Mammary epithelial cell (primary cell): ENCODE measurements at places on chromosomes 2 and 18. TPM values are rescaled to one million over a fixed set of nuclear protein-coding genes. Genes with fewer than 3 reads are reported as not detected.

Gene MYCN
- not detected in 2 replicates for total RNA-seq

Gene TMEM127
- total RNA-seq: 43.8 TPM

Gene KCNS3
- 0.94 and 2.5 TPM in 2 replicates for total RNA-seq

Gene DGKD
- total RNA-seq: 17.1 and 20.6 TPM in 2 replicates

Gene GDF7
- total RNA-seq: under 0.01 TPM

Gene BOLL
- not detected in 2 replicates for total RNA-seq

Gene TOGARAM2
- total RNA-seq: not detected

Gene DSG4
- total RNA-seq: 0.28 TPM in 1 of 2 replicates, not detected in the other

Gene GPR55
- total RNA-seq: not detected in 2 replicates

Gene AMER3
- total RNA-seq: not detected

Gene RFX8
- total RNA-seq: 0.69 and 0.82 TPM in 2 replicates

DNA sequence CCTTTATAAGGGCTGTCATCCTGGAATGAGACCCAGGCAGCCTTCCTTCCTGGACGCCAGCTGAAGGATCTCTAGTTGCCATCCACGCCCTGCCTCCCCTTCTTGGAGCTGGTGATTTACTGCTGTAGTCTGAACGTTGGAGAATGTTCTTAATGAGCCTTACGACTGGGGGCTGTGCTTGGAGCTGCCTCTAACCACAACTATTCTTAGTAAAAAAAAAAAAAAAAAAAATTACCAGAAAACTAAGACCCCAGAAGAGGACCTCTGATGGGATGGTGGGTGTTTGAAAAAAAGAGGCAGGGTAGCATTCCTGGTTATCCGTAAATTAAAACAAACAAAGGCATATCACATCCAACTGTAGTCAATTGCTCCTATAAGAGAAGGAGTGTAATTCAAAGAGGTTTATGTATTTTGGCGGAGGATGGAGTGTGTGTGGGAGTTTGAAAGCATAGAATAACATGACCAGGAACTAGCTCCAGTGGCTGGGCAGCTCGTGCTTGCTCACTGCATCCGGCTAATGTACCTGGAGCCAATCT, 105.4 kb downstream of the QPCT start:
- DNase-seq: no peak

DNA sequence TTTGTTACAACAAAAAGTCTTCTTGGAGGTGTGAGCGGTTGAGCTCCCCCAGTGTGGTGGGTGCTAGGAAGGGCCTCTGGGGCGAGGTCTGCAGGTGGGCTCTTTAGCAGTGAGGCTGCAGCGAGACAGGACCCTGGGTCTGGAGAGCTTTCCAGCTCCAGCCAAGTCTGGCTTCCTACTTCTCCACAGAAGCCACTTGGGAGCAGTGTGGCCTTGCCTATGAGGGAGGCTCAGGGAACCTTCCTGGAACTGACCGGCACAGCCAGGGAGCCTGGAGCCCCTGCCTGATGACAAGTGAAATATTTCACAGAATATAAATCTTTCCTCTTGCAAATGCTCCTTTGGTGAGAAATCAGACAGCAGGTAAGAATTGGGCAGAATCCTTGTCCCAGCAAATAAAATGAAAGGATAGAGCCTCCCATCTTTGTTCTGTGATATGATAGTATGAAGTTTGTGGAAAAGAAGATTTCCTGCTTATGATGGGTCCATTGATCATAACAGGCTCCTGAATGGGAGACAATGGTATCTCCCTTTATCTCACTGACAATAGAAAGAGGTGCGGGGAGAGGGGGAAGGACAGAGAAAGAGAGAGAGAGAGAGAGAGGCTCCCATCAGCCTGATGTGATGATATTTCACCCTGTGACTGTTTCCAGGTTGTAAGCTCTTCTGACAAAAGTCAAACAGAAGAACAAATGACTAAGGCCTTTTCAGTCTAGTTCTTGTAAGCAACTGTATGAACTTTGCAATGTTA, 289.8 kb upstream of the SPRED2 start:
- peak; percentile 9 for DNase-seq

- DNase-seq: peak; percentile 14
These were observed 46.8 kb upstream of the FAM98A start for GRCh38 chr2:33645861-33646260.

GRCh38 chr18:10671441-10671840, 145.6 kb downstream of the NAPG start:
- DNase-seq: no peak

GRCh38 chr18:3864669-3865298, 414.8 kb downstream of the TGIF1 start:
- no peak for DNase-seq

GRCh38 chr2:127429291-127429690, 11.1 kb downstream of the PROC start:
- no peak for DNase-seq

GRCh38 chr18:62587689-62588088, 64.9 kb downstream of the ZCCHC2 start:
- DNase-seq: no peak

DNA sequence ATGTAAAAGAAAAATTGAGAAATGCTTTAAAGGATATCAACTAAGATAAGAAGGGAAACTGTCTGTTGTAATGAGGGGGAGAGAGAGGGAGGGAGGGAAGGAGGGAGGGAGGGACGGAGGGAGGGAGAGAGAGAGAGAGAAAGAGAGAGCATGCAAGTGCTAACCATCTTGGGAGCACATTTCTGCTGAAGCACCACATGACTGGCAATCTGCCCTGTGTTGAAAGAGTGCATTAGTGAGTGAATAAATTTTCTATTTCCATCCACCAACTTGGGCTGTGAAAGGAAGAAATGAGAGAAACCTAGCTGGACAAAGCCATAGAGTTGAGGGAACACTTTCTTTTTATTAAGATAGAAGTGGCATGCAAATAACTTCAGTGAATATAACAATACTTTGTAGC, 110.7 kb downstream of the TMX3 start:
- no peak for DNase-seq

DNA sequence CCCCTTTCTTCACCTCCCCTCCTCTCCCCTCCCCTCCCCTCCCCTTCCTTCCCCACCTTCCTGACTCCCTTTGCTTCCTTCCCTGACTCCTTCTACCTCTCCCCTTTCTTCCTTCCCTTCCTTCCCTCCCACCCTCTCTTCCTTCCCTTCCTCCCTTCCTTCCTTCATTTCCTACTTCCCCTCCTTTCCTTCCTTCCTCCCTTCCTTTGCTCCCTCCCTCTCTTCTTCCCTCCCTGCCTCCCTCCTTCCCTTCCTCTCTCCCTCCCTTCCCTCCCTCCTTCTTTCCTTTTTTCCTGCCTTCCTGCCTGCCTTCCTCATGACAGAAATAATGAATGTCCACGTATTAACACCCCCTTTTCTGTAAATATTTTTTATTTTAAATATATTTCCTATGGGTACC, 260.2 kb downstream of the ZNF407 start:
- no peak for DNase-seq

GRCh38 chr2:109079590-109079989, 49.4 kb upstream of the SH3RF3 start:
- no peak for DNase-seq

DNA sequence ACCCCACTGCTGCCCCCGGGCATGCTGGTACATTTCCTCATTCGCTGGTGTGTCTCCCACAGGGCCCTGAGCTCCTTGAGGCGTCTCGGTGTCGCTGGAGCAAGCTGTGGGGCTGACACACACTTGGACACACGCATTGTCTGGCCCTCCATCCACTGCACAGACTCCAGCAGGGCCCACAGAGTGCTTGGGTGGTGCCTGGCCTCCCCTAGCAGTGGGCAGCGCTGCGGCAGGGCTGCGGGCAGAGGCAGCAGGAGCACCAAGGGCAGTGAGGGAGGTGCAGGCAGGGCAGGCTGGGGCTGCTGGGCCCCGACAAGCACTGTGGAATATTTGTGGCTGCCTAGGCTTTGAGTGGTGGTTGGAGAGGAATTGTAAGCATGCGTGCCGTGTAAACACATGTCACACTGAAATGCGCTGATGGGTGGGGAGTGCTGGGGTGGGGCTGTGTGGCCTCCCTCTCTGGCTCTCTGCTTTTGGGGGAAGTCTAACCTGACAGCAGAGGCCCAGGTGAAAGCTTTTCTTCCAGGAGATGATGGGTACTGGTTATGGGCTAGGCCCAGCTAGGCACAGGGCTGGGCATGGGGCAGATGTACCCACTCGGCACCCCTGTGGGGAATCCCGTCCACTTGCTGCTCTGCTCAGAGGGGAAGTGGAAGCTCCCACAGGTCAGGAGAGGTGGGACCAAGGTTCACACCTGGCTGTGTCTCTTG, 55.5 kb upstream of the HS6ST1 start:
- DNase-seq: peak; percentile 63

- no peak for DNase-seq
These were observed 775 bp downstream of the WDR12 start for GRCh38 chr2:202910698-202911097.

DNA sequence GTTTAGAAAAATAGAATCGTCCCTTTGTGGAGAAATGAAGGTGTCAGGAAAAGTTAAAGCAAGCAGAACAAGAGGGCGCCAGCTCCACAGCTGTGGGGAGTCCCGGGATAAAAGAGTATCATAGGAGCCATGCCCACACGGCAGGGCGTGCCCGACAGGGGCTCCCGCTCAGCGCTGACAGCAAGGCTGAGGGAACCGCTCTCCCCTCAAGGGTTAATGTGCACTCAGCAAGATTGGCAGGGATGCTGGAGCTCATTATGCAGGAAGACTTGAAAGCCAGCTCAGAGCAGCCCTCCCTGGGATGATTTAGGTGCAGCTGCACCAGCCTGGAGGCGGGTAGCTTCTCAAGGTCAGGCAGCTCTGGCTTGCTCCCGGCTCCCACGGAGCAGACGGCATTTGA, 500.2 kb downstream of the EIPR1 start:
- DNase-seq: no peak

GRCh38 chr2:27249159-27249890, 13.5 kb downstream of the SLC30A3 start:
- no peak for DNase-seq

DNA sequence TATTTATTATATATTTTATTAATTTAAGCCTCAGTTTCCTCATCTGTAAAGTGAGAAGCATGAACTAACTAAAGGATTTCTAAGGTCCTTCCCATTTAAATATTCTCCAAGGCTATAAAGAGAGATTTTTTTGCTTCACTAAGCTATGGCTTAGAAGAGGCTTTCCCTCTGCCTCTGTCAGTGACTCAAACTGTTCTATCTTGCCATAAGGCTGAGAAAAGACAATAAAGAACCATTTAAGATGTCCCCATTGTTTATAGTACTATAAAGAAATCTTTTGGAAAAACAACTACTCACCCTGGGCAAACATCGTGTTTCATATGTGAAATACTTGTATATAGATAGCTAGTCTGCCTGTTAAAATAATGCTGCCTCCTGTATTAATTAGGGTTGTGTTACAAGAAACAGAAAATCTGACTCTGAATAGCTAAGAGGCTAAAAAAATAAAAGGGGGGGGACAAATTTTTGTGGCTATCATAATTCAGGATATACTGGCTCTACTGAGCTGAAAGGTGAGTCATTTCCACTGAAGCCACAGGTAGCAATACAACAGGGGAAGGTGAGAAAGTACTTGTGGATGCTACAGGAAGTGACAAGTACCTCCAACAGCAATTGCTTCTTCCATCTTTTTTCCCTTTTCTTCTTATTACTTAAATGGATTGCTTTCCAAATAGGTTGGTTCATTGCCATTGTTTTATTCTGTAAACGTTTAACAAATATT, 25.4 kb downstream of the EPHA4 start:
- DNase-seq: peak; percentile 79

DNA sequence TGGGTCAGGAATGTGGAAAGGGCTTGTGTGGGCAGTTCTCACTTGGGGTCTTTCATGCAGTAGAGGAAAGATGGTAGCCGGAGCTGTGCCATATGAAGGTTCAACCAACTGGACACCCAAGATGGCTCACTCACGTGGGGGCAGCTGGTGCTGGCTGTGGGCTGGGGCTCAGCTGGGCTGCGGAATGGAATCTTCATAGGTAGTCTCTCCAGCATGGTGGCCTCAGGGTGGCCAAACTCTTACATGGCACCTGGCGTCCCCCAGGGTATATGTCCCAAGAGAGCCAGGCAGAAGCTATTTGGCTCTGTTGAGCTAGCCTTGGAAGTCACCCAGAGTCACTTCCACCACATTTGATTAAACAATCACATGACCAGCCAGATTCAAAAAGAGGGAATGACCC, 163.1 kb upstream of the KLHL29 start:
- DNase-seq: no peak

- no peak for DNase-seq
These were observed 37.8 kb upstream of the RBM44 start for GRCh38 chr2:237760506-237761502.

DNA sequence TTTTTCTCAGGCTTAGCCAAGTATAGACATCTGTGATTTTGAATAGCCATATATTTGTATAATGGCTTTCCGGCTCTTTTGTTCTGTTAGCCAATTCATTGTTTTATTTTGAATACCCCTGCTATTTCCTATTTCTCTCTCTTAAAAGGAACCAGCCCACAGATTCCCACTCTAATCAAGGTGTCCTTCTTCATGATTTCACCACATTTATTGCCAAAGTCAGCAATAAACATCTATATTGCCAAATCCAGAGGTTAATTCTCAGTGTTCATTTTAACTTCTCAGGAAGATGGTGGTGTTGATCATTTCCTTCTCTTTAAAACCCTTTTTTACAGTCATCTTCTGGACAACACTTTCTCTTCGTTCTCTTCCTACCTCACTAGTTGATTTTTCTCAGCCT, 13.1 kb upstream of the ITPRID2 start:
- no peak for DNase-seq

- no peak for DNase-seq
These were observed 62.1 kb upstream of the DOCK10 start for GRCh38 chr2:225104321-225104720.

DNA sequence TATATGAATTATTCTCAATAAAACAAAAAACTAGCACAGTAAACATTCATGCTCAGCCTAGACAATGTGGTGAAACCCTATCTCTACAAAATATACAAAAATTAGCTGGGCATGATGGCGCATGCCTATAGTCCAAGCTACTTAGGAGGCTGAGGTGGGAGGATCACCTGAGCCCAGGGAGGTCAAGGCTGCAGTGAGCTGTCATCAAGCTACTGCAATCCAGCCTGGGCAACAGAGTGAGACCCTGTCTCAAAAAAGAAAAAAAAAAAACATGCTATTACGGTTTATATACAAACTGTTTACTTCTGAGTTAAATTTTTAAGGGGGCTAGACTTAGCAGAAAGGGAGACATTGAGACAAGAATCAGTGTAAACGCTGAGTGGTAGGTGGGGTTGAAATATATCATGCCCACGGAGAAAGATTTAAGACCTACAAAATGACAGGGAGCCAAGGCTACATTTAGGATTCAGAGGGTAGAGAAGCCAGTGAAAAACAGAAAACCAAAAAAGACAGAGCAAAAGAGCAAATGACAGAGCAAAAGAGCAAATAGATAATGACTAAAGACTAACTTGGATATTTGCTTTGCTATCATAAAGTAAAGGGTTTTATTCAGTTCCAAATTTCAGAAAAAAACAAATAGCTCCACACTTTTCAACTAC, 7.5 kb downstream of the TTC32 start:
- DNase-seq: no peak
